Type B pancreatic cell (in vitro differentiated cells): ENCODE measurements at places on chromosomes 3 and 15. TPM values are rescaled to one million over a fixed set of nuclear protein-coding genes. Genes with fewer than 3 reads are reported as not detected.

SLC2A2 gene
- 1.9 and 5.7 TPM in 2 replicates for total RNA-seq

KNG1 gene
- not detected in 2 replicates for total RNA-seq

CLDN16 gene
- 0.10 TPM in 1 of 2 replicates, not detected in the other for total RNA-seq

MAGEL2 gene
- 3.1 and 8.2 TPM in 2 replicates for total RNA-seq

LRRC31 gene
- total RNA-seq = 1.4 and 1.7 TPM in 2 replicates

GPR176 gene
- total RNA-seq = 0.95 and 7.2 TPM in 2 replicates

TMC3 gene
- 0.07 and 0.10 TPM in 2 replicates for total RNA-seq

ISLR2 gene
- total RNA-seq = 0.59 and 16.9 TPM in 2 replicates

TLR9 gene
- 0.22 TPM in 1 of 2 replicates, not detected in the other for total RNA-seq
